ENCODE measurements at places on chromosomes 5 and 9.

DNA sequence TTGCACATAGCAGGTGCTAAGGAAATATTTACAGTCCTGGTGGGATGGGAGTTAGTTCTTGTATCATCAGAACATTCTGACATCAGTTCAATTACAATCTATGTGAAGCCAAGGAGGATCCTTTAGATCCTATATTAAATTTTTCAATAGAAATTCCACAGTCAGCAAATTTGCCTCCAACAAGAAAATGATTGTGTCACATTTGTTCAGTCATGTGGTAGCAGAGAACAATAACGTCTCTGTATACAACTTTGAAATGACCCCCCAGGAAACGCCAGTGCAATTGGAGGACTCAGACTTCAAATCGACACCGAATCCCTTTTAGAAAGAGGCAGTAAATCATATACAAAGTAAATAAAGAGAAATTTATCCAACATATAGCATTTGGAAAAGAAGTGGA lies 392.1 kb downstream of the DTWD2 start:
- DNase-seq = no peak

GRCh38 chr5:180637962-180638680 lies 11.3 kb downstream of the FLT4 start:
- DNase-seq = no peak

- no peak for DNase-seq
Observed at GRCh38 chr9:137303893-137304382, 1.9 kb upstream of the NRARP start.

GRCh38 chr5:133294380-133294779 lies 242.6 kb downstream of the HSPA4 start:
- no peak for DNase-seq

GRCh38 chr5:169789417-169789940 lies 152.4 kb downstream of the DOCK2 start:
- DNase-seq = no peak

DNA sequence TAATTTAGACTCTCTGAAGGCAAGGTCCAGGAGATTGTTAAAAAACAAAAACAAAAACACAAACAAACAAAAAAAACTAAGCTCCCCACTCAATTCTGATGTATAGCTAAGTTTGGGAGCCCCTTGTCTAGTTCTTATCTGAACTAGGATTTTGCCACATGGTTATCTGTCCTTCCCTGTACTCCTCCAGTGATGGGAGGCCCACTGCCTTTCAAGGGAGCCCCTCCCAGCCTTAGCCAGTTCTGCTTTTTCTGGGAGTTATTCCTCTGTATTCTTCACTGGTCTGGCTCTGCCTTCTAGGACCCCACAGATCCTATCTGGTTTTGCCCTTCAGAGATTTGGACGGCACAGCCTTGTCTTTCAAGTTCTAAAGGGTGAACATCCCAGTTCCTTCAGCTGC lies 2.1 kb upstream of the ALDH1B1 start:
- no peak for DNase-seq

DNA sequence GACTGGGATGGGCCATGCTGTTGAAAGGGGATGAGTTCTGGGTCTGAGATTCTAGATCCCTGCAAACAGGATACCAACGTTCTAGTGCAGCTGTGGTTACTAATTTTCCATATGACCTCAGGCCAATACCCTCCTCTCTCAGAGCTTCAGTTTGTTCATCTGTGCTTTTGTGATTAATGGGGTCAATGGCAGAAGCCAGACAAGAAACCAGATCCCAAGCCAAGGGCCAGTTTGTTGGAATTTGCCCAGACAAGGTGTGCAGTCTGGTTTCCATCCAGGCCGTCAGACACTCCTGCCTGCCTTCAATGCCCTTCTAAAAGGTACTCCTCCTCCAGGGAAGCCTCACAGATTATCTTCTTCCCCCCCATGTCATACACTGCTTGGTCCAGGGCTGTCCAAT lies 11.4 kb downstream of the MYORG start:
- DNase-seq = no peak

GRCh38 chr5:172504701-172505402 lies 50.5 kb upstream of the SH3PXD2B start:
- no peak for DNase-seq

GRCh38 chr9:114718801-114719221 lies 36.8 kb upstream of the TEX48 start:
- DNase-seq = no peak

- DNase-seq = no peak
Observed at GRCh38 chr9:19137282-19137681, 10.0 kb upstream of the PLIN2 start.

DNA sequence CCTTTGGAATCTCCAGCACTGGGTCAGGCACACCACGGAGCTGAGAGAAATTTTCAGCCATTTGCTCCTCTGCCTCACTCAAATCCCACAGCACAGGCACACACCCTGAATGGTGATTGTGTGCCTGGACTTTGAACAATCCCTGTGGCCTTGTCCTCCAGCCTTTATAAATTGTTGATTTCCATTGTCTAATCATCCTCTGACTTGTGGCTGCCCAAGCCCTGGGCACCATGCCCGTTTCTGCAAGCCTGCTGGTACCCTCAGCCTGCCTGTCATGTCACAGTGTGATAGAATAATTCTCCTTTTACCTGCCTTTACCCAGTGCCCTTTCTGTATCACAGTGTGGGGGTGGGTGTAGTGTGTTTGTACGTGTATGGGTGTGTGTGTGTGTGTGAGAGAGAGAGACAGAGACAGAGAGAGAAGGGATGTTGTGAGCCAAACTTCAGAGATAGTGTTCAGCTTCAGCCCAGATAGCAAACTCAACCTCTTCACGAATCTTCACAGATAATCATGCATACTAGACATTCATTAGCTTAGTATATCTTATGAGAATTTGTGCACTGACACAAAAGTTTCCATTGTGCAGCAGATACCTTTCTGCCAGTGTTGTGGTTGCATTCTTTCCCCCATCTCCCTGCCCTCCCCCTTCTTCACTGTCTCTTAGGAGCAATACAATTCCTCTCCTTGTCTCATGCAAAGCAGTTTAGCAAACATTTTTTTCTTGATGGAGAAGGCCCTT lies 27.8 kb upstream of the SLC44A1 start:
- DNase-seq = no peak

- DNase-seq = no peak
Observed at GRCh38 chr9:18060269-18060934, 413.6 kb upstream of the ADAMTSL1 start.

DNA sequence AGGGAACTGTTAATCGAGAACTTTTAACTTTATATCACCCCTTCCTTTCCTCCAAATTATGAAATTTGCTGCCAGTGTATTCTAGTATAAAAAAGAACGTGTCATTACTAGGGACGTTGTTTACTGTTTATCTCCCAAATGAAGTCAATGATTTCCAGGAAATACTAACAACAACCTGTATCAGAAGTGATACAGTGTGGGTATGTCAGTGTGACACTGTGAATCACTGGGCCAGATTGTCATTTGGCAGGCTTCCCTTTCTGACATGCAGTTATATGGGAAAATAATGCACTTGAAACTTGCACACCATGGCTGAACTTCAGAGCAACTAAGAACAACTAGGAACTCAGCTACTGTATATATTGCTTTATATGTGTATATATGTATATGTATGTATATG lies 12.6 kb downstream of the ZNF462 start:
- DNase-seq = no peak

GRCh38 chr9:31259824-31260223 lies 1124.6 kb upstream of the ACO1 start:
- no peak for DNase-seq

DNA sequence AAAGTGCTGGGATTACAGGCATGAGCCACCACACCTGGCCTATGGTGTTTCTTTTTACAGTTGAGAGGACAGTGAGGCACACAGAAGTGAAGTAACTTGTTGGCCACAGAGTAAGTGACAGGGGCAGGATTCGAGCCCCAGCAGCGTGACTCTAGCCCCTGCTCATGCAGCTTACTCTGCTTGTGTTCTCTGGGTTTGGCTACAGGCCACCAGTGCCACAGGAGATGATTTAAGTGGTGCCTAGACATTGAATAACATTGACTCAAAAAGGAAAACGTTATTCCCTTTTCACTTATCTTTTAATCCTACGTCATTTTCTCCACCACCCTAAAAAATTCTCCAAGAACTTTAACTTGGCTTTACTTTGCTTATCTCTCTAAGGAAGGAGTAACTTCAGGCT lies 61.4 kb downstream of the SNX24 start:
- no peak for DNase-seq

DNA sequence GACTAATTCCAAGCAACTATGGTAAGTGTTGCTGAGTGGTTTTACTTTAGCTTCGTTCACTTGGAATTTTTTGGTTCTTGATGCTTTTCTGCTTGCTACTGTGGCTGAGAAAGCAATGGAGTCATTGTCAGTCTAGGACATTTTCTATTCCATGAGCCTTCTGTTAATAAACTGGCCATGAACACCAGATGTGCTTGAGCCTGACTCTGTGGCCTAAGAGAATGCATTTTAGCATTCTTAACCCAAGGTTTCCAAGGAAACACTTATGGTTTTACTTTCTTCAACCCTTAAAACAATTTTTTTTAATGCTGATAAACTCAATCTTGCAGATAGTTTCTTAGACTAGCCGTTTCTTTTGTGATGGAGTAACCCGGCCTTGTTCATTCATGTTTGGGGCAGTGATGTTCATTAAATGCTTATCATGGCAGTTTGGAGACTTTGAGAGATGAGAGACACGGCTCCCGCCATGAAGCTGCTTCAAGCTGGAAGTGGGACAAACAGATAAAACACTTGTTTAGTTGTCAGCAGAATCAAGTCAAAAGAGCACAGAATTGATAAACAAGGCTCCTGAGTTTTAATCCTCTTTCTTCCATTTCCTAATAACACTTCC lies 42.4 kb downstream of the OSTF1 start:
- no peak for DNase-seq

- DNase-seq = no peak
Observed at GRCh38 chr5:104431981-104432380, 869.4 kb upstream of the NUDT12 start.

- no peak for DNase-seq
Observed at GRCh38 chr9:128607642-128608350, 48.9 kb downstream of the DYNC2I2 start.

- DNase-seq = no peak
Observed at GRCh38 chr5:151148583-151148982, 9.0 kb downstream of the ANXA6 start.

Measured in keratinocyte (primary cell).